Lung microvascular endothelial cell (primary cell): ENCODE measurements at places on chromosomes 3 and 15.
A peak's percentile ranks its signal among the peaks of the same experiment; 100 is the strongest.

DNA sequence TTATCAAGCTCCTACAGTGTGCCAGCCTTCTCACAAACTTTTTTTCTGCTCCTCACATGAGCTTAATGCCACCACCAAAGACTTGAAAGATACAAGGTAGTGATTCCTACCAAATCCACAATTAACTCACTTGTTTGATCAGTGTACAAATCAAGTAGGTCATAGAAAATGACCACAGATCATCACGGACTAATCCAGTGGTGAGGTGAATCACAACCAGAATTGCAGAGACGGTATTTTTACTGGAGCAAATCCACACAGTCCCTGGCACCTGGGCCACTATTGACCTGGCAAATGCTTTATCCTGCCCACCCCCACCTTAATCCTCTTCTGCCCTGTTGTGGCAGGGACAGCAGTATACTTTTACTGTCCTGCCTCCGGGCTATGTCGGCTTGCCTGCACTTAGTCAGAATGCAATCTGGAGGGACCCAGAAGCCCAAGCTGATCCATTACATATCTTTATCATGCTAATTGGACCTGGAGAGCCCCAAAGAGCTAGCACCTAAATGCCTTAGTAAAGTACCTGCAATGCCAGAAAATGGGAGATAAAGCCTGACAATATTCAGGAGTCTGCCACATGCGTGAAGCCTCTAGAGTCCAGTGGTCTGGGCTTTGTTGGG lies 83.9 kb upstream of the CDV3 start:
- DNase-seq = no peak

GRCh38 chr3:25662736-25663320 lies 1.9 kb downstream of the TOP2B start:
- peak; percentile 5 for DNase-seq

GRCh38 chr3:156834435-156834834 lies 8.3 kb downstream of the LEKR1 start:
- no peak for DNase-seq

GRCh38 chr3:135216659-135217058 lies 421.6 kb downstream of the EPHB1 start:
- no peak for DNase-seq

GRCh38 chr3:66463054-66463631 lies 37.7 kb downstream of the LRIG1 start:
- no peak for DNase-seq
